ENCODE measurements at places on chromosomes 12 and 14.

DNA sequence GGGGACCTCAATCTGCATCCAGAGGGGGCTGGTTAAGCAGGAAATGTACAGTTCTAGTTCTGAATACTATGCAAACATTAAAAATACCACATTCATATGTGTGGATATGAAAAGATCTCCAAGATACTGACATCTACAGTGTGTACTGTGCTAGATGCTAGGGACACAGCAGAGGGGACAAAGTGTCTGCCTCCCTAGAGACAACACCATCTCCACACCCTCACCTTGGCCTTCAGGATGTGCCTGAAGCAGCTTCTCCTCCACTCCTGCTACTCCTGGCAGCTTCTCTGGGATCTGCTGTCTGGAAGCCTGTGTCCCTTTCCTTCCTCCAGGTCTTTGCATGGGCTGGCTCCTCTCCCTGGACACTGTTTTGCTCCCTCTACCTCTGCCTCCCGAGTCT, 10.7 kb upstream of the SRSF9 start:
- no peak for DNase-seq

DNA sequence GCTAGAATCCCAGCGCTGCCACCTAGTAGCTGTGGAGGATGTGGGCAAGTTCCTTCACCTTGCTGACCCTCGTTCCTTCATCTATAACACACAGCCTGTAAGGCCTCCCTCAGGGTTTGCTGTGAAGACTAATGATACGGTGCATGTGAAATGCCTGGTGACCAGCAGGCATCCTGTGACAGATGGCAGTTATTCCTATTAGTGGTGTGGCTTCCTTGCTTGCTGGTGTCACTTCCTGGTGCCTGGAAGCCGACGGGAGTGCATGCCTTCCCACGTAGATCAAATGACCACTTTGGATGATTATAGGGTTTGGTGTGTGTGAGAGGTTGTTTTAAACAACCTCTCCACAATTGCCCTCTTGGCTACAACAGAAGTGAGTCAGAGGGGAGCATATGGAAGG, 894.9 kb downstream of the VRK1 start:
- no peak for DNase-seq

DNA sequence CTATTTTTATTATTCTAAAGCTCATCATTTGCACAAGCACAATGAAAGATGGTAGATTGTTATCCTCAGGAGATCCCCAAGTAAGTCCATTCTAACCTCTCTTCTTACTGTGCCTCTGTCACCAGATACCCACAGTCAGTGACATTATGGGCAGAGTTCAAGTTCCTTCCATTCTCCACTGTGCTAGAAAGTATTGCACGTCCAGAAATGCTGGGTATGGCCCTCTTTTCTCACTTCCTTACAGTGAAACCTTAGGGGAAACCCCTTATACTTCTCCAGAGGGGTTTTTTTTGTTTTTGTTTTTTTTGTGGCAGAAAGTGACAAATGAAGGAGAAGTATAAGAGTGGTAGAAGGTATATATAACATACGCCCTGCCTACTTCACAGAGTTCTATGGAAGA, 102.9 kb downstream of the DIO2 start:
- no peak for DNase-seq

DNA sequence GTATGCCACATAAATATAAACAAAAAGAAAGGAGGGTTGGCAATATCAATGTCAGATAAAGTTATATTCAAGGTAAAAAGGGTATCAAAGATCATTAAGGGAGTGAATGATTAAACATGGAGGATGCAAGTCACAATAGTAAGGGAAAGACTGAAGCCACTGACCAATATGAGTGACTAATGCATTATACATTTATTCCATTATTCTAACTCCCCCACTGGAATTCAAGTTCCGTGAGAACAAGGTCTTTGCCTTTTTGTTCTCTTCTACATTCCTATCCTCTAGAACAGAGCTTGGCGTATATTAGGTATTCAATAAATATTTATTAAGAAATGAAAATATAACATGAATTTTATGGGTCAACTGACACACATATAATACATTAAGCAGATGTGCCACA, 30.7 kb downstream of the MAP4K5 start:
- no peak for DNase-seq

DNA sequence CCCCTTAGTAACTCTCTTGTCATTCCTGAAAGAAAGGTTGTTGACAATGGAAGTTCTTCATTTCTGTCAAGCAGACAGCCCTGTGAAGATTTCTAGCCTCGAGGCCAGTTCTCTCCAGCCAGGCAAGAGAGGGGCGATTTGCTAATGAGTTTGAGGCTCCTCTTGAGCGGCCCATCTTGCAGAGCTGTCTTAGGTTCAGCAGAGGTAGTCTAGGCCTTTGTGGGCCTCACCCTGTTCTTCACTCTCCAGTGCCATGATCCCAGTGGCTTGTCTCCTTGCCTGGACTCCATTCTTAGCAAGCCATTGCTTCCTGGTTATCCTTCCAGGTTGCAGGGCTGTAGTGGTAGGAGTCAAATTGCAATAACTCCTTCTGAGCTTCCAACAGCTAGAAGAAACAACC, 9.7 kb downstream of the TPH2 start:
- no peak for DNase-seq

- no peak for DNase-seq
These were observed 53.9 kb upstream of the PWP1 start for GRCh38 chr12:107631715-107632114.

DNA sequence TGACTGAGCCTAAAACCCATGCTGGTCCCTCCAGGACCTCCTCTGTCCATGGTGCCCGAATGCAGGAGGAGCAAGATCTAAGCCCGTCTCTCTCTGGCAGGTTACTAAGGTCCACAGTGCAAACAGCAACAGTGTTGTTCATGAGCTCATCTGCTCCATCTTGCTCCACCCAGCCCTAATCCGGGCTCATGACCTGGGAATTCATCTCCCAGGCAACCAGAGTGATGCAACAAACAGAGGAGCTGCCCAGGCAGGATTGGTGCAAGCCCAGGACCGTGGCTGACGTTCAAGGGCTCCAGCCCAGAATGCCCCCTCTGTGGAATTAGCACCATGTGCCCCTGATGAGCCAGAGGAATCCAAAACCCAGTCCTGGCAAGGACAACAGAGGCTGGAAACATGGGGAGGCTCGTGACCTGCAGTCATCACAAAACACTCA, 29.9 kb downstream of the HSPB8 start:
- peak; percentile 63 for DNase-seq

DNA sequence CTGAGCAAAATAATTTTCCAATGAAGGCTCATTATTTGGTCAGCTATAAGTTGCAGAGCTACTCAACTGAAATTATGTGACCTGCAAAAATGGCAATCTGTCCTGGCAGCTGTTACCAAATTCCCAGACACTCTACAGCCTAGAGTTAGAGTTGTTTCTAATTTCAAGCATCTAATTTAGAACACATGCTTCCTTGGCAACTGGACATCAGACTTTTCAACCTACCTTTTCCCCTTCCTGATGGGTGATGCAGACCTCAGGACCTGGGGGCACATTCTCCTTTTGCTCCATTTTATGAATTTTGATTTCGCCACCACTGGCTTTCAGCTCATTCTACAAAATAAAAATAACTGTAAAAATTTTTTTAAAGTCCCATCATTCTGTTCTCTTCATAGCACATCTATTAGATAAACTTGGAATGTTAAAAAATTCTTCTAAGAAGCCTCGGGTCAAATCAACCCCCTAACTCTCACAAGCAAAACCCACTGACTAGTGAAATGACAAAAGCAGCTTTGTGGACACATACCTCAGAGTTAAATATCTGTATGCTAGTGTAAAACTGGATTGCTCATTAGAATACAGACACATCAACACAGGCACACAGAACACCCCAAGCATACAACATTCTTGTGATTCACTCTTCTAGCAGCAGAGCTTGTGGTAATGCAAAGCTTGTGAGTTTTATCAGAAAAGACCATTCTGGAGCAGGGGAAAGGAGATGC, 33.5 kb upstream of the CERS5 start:
- DNase-seq, result no peak

DNA sequence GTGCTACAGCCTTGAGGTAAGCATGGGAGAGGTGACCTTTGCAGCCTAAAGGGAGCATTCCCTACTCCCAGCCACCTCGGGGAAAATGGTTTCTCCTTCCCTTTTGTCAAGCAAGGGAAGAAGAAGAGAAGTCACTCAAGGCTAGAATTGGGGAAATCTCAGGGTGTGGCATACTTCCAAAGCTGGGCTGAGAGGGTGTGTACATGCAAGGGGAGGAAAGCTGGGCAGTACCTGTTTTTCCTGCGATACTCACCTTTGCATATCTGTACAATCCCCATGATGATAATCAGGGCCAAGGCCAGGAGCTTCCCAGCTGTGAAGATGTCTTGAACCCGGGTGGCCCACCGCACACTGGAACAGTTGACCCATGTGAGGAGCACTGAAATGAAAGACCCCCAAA, 23.8 kb upstream of the CEBPE start:
- no peak for DNase-seq

DNA sequence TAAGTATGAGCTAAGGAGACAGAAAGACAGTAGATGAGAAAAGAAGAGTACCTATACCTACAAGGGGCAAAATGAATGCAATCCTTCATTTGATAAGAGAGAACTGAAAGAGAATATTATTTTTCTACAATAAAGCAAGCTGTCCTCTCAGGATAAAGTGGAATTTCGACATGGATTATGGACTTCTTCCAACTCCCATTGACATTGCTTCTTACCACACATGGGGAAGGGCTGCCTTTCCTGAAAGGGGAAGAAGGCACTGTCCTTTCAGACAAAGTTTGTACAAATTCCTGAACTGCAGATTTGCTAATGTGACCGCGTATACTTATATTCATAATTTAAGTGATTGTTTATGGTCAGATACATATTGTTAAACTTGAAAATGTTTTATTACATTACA, 4.3 kb upstream of the HEBP1 start:
- no peak for DNase-seq

DNA sequence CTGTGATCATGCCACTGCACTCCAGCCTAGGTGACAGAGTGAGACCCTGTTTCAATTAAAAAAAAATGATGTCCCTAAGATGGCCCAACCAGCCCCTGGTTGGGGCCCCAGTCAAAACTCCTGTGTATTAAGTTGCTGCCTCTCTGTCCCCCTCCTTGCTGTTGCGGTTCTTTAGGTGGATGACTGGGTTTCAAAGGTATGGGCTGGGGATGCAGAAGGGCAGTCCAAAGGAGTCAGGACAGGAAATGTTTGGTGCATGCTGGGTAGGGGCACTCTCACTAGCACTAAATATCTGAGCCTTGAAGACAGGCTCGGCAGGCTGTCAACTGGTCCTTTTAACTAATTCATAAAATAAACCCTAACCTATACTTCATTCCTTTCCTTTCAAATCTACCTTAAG, 12.0 kb upstream of the PIP4K2C start:
- no peak for DNase-seq

GRCh38 chr12:115444346-115444745, 760.4 kb upstream of the TBX3 start:
- no peak for DNase-seq

GRCh38 chr14:56379956-56380355, 199.6 kb upstream of the TMEM260 start:
- DNase-seq, result no peak

- no peak for DNase-seq
These were observed 7.1 kb upstream of the CCDC175 start for GRCh38 chr14:59583755-59584154.

GRCh38 chr12:124053851-124054250, 80.8 kb downstream of the ZNF664 start:
- peak; percentile 39 for DNase-seq

GRCh38 chr12:109822951-109823411, 10.2 kb downstream of the TRPV4 start:
- DNase-seq, result no peak

DNA sequence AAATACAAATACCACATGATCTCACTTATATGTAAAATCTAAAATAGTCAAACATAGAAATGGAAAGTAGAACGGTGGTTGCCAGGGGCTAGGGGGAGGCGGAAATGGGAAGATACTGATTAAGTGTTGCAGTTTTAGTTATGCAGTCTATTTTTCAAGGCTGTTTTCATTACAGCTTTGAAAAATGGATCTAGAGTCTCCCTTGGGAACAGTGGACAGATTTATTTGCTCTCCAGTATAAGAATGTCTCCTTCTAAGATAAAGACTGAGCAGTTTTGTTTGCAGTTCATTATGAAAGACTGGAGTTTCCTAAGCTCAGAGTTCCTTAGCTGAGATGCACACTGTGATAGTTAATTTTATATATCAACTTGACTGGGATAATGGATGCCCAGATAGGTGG, 202.5 kb downstream of the KLHL28 start:
- DNase-seq, result no peak

DNA sequence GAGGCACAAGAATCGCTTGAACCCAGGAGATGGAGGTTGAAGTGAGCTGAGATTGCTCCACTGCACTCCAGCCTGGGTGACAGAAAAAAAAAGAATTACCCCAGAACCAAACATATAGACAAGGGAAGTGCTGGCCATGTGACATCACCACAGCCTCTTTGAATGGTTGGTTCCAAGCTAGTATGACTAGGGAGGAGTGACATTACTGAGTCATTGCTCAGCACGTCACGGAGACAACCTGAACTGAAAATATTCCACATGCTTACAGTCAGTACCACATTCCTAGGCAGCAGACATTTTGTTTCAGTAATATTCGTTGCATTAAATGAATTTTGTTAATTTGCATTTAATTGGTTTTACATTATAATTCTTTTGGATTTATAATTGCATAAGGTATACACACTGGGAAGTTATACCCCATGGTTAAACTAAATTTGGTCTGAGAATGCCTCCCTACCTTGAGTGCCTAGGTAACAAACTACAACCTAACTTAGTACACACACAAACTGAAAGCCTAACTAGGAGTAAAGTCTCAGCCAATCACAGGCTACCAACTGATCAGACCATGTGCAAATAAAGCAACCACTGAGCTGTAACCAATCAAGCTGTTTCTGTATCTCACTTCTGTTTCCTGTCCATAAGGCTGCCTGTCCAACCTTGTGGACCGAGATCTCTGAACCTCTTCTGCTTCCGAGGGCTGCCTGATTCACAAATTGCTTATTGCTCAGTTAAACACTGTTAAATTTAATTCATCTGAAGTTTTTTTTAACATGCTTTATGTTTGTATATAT, 164.4 kb downstream of the CAND1 start:
- no peak for DNase-seq

DNA sequence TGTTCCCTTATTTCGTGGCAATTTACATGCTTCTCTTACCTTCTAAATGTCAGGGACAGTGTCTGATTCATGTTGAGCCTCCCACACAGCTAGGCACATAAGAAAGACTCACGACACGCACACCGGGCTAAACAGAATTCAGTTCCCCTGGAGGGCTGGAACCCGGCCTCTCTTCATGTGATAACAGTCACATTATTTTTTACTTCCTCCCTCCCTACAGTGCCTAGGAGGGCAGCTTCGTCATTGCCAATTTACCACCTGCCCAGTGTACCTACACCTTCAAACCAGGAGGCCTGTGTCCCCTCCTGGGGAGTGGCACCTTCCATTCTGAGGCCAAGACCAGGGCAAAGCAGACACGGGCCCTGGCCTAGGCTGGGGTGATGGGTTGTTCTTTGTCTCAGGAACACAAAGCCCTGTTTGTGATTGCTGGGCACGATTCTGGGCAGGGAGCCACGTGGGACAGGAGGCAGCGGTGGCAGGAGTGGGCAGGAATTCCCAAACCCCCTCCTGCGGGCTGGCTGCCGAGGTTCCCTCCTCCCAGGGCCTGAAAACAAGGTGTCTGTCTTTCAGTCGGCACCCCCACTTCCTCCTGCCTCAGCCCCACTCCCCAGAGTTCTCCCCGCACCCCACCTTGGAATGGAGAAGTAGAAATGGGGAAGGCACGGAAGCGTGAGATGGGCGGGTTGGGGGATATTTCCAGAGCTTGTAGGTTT, 6.8 kb upstream of the RASAL1 start:
- peak; percentile 92 for DNase-seq

GRCh38 chr12:28742791-28743190, 406.3 kb upstream of the FAR2 start:
- no peak for DNase-seq
